HT1080 (cell line): ENCODE measurements at places on chromosomes 13 and 19. TPM values are rescaled to one million over a fixed set of nuclear protein-coding genes. Genes with fewer than 3 reads are reported as not detected.

Gene KLK2
- total RNA-seq = not detected in 2 replicates

Gene HSD17B14
- total RNA-seq = not detected in 2 replicates

Gene SERPINE3
- 0.03 TPM in 1 of 2 replicates, not detected in the other for total RNA-seq

Gene PSG7
- total RNA-seq = 0.06 TPM in 1 of 2 replicates, not detected in the other

Gene TMPRSS9
- total RNA-seq = not detected in 2 replicates

Gene EEF1AKMT1
- 6.0 and 10.0 TPM in 2 replicates for total RNA-seq

Gene KIR2DL4
- total RNA-seq = not detected in 2 replicates

Gene GARIN5A
- total RNA-seq = 0.17 and 0.37 TPM in 2 replicates

Gene KLK10
- total RNA-seq = not detected in 2 replicates

Gene GPR4
- 0.03 and 0.10 TPM in 2 replicates for total RNA-seq

Gene TMEM238
- 1.1 and 1.3 TPM in 2 replicates for total RNA-seq

Gene SIGLEC12
- not detected in 2 replicates for total RNA-seq

Gene MUC16
- not detected in 2 replicates for total RNA-seq

Gene FOXO1
- total RNA-seq = 1.6 and 2.0 TPM in 2 replicates

Gene RFXAP
- 2.0 and 2.3 TPM in 2 replicates for total RNA-seq

Gene P2RY11
- total RNA-seq = 6.6 and 11.0 TPM in 2 replicates

Gene WDR83
- total RNA-seq = 12.5 and 18.2 TPM in 2 replicates

Gene ETFB
- total RNA-seq = 68.4 and 92.5 TPM in 2 replicates

Gene ARL11
- total RNA-seq = not detected in 2 replicates
